Stomach (tissue), 19 donors: ENCODE measurements at places on chromosomes 1 and 21. TPM values are rescaled to one million over a fixed set of nuclear protein-coding genes. Genes with fewer than 3 reads are reported as not detected.
A peak's percentile ranks its signal among the peaks of the same experiment; 100 is the strongest.

The OR2T5 gene
- total RNA-seq = not detected

The FCRL2 gene
- total RNA-seq = 0.73 TPM

The PLEKHN1 gene
- not detected for total RNA-seq

- no peaks in the 10 kb centered on the region for H3K27me3 ChIP-seq
- no peaks in the 10 kb centered on the region for H3K36me3 ChIP-seq
- H3K27ac ChIP-seq = no peak overlapping the region
Measured at GRCh38 chr21:15003463-15004135, 61.2 kb downstream of the NRIP1 start.

- H3K27ac ChIP-seq = peak overlapping the region; percentile 42
- peaks cover 50% of the 10 kb centered on the region for H3K4me1 ChIP-seq
- H3K27me3 ChIP-seq = no peaks in the 10 kb centered on the region
- peak; percentile 44 for DNase-seq
- H3K4me3 ChIP-seq = no peak overlapping the region
Measured at GRCh38 chr1:202586018-202586821, 124.0 kb downstream of the SYT2 start.
